ENCODE measurements at places on chromosomes 2 and 18. TPM values are rescaled to one million over a fixed set of nuclear protein-coding genes. Genes with fewer than 3 reads are reported as not detected.

MGAT4A gene
- 1.6 TPM for total RNA-seq

CFC1 gene
- not detected for total RNA-seq

ERICH2 gene
- not detected for total RNA-seq

EFR3B gene
- total RNA-seq, result 12.8 TPM

NXPH2 gene
- not detected for total RNA-seq

PDE6D gene
- 23.6 TPM for total RNA-seq

ABHD1 gene
- 1.3 TPM for total RNA-seq

ANKRD30B gene
- not detected for total RNA-seq

AKAIN1 gene
- total RNA-seq, result not detected

MFSD2B gene
- total RNA-seq, result 0.36 TPM

RBKS gene
- total RNA-seq, result 8.0 TPM

COL4A3 gene
- 1.1 TPM for total RNA-seq

KLF11 gene
- 6.7 TPM for total RNA-seq

DRC1 gene
- total RNA-seq, result not detected

ZEB2 gene
- 7.3 TPM for total RNA-seq

GPR45 gene
- total RNA-seq, result not detected

CBLN2 gene
- total RNA-seq, result 0.07 TPM

RFX8 gene
- total RNA-seq, result not detected

CLEC4F gene
- total RNA-seq, result not detected

INPP5D gene
- 0.51 TPM for total RNA-seq

All from A549 treated with RU486 at 1 μM for 4 hours (cell line).